ENCODE measurements at places on chromosomes 4 and X.
A peak's percentile ranks its signal among the peaks of the same experiment; 100 is the strongest.

DNA sequence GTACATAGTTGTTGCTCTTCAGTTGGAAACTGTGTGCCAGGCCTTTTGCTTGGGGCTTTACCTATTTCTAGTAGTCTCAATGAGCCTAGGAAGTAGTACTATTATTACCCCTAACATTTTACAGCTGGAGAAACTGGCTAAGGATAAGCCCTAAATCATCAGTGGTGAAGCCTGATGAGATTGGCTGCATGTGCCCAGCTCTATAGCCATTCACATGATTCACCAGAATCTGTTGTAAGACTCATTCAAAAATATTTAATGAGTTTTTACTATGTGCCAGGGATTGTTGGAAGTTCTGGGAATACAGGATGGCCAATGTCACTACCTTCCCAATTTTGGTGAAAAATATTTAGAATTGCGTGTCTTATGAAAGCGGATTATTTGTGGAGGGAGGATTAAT lies 2.8 kb downstream of the KIT start:
- no peak for DNase-seq

GRCh38 chr4:188811121-188811520 lies 671.9 kb downstream of the TRIML1 start:
- no peak for DNase-seq

- DNase-seq = no peak
These were observed 131.7 kb upstream of the PCDH18 start for GRCh38 chr4:137664046-137664387.

- DNase-seq = no peak
These were observed 741 bp downstream of the SPATA18 start for GRCh38 chr4:52051615-52052474.

DNA sequence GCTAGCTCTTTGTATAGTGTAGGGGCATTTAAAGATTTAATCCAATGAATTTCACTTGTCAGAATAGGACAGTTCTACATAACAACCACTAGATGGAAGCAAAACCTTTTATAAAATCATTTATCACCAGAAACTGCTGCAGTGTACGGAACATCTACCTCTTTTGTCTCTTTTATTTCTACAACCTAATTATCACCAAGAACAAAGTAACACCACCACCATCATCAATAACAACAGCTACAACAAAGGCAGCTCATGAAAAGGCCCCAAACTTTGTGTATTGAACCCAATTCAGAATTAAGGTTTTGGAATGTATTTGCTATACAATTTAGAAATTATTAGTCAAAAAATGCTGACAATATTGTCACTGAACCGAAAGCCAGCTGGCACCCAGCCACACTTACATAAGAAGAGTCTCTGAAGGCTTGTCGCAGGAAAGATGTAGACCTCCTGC lies 260.9 kb upstream of the RPS6KA3 start:
- DNase-seq = peak; percentile 54

GRCh38 chrX:154046940-154047610 lies 27.4 kb upstream of the IRAK1 start:
- DNase-seq = no peak

DNA sequence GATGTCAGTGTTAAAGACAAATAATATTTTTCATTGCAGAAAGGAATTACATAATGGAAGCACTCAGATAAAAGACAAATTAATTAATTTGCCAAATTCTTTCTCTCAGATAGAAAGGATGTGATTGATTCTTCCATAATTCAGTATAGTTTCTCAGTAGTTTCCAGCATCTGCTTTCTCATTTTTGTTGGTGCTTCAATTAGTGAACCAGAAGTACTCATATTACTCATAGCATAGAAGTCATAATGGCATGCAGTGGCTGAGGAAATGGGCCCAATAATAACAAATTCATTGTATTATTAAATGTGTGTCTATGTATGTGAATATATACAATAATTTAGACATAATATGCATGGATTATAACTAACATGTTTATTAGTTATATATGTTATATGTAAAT lies 393.3 kb upstream of the TRAM1L1 start:
- no peak for DNase-seq

DNA sequence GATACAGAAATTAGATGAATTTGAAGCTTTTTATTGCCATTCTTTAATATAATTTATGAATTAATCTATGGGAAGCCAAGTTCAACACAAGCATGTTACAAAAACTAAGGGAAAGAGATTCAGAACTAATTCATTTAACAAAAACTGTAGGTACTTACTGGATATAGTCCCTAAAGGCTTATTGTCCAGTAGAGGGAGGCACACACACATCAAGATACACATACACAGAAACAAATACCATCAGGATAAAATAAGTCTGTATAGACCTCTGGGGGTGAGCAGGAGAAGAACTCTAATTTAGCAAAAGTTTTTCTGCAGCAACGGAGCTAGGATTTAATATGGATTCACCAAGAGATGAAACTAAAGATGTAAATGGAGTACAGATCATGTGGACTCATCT lies 83.0 kb upstream of the IL13RA1 start:
- peak; percentile 60 for DNase-seq

DNA sequence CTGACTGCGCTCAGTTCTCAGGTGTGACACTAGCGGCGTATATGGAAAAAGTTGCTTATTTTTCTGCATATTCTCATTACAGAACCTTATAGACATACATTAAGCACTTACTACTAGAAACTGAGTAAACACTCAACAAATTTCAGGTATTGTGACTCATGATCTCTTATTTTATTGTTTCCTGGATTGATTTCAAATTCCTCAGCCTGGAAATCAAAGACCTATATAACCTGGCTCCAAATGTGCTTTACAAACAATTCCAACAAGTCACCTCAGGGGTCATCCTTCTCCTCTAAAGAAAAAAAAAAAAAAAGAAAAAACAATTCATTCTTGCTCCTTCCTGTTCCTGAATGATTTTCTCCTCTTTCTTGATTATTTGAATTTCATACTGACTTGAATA lies 152.3 kb downstream of the ADAM29 start:
- DNase-seq = no peak

- DNase-seq = no peak
These were observed 10.9 kb upstream of the UVSSA start for GRCh38 chr4:1336088-1336491.

- no peak for DNase-seq
These were observed 1822.2 kb downstream of the STIM2 start for GRCh38 chr4:28682847-28683246.

DNA sequence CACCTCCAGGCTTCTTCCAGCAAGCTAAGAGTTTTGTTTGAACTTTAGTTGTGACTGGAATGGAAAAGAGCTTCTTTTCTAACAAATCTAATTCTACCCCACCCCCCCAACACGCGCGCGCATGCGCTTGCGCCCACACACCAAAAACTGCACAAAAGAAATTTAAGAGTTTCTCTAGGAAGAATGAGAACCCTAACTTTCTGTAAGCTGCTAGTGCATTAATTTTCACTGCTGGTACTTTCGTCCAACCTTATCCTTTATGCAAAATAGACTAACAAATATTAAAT lies 9.0 kb upstream of the INTU start:
- DNase-seq = no peak

GRCh38 chr4:140091305-140091704 lies 62.7 kb downstream of the MAML3 start:
- DNase-seq = no peak

- no peak for DNase-seq
These were observed 62.3 kb downstream of the GPC3 start for GRCh38 chrX:133923113-133923512.

GRCh38 chrX:64190136-64190740 lies 15.3 kb downstream of the AMER1 start:
- no peak for DNase-seq
